ENCODE measurements at places on chromosomes 5 and 9. TPM values are rescaled to one million over a fixed set of nuclear protein-coding genes. Genes with fewer than 3 reads are reported as not detected.

The MORN5 gene
- total RNA-seq = 34.1 TPM

GRCh38 chr9:73753171-73753570 lies 601.5 kb downstream of the ANXA1 start:
- H3K4me3 ChIP-seq = no peak overlapping the region
- H3K27ac ChIP-seq = no peak overlapping the region
- no peaks in the 10 kb centered on the region for H3K27me3 ChIP-seq
- H3K4me1 ChIP-seq = no peaks in the 10 kb centered on the region

DNA sequence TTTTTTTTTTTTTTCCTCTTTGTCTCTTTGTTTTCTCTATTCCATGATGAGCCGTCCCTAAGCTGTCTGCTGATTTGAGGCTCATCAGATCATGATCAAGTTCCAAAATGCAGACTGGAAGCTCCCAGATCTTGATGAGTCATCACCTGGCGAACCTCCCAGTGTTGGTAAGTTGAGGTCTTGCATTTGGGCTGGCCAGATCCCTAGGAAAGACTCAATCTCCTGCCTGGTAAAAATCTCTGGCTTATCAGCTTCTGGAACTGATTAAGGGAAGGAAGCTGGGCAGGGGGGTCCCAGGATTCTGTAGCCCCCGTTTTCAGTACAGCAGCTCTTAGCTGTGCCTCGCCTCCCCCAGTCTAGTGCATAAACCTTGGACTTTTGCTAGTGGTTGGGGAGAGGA lies 69.0 kb downstream of the TSPAN17 start:
- no peaks in the 10 kb centered on the region for H3K36me3 ChIP-seq
- no peak overlapping the region for H3K27ac ChIP-seq
- no peaks in the 10 kb centered on the region for H3K4me1 ChIP-seq
- no peak overlapping the region for H3K4me3 ChIP-seq
- DNase-seq = no peak

The ABHD17B gene
- total RNA-seq = 12.4 TPM

DNA sequence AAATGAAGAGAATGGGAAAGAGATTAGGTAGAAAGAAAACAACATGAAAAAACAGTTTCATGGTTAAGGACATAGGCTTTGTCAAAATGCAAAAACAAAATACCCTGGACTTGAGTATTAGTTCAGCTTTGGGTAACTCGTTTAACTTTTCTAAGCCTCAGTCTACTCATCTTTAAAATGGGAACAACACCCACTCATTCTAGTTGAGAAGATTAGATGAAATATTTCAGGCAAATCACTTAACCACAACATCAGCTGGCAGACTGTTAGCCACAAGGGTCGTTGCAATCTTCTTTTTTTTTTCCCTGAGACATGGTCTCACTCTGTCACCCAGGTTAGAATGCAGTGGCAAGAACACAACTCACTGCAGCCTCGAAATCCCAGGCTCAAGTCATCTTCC lies 185.6 kb downstream of the DCP2 start:
- no peak overlapping the region for H3K27ac ChIP-seq
- H3K4me1 ChIP-seq = no peaks in the 10 kb centered on the region
- H3K27me3 ChIP-seq = no peaks in the 10 kb centered on the region
- no peak overlapping the region for H3K4me3 ChIP-seq

DNA sequence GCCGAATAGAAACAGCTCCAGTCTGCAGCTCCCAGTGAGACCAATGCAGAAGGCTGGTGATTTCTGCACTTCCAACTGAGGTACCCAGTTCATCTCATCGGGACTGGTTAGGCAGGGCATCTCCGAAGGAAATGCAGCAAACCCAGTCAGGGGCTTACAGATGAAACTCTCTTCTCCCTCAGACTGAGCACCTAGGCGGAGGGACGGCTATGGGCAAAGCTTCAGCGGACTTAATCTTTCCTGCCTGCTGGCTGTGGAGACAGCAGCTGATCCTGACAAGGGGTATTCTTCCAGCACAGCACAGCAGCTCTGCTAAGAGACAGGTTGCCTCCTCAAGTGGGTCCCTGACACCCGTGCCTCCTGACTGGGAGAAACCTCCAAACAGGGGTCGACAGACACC lies 330.9 kb downstream of the DNAH5 start:
- no peaks in the 10 kb centered on the region for H3K4me1 ChIP-seq
- no peak for DNase-seq
- no peaks in the 10 kb centered on the region for H3K27me3 ChIP-seq
- no peak overlapping the region for H3K4me3 ChIP-seq

The STXBP1 gene
- 97.2 TPM for total RNA-seq

The C9orf153 gene
- total RNA-seq = not detected

GRCh38 chr5:150647275-150648251 lies 7.1 kb downstream of the SYNPO start:
- H3K4me1 ChIP-seq = peaks cover 34% of the 10 kb centered on the region
- H3K27ac ChIP-seq = peak overlapping the region; percentile 38
- H3K4me3 ChIP-seq = no peak overlapping the region

The TAF11L2 gene
- total RNA-seq = not detected

The PTGES gene
- 3.5 TPM for total RNA-seq

GRCh38 chr5:157214861-157215513 lies 34.3 kb downstream of the ITK start:
- no peak for DNase-seq
- no peak overlapping the region for H3K27ac ChIP-seq
- no peaks in the 10 kb centered on the region for H3K36me3 ChIP-seq
- H3K27me3 ChIP-seq = no peaks in the 10 kb centered on the region

The PFN3 gene
- total RNA-seq = not detected

The ZBTB43 gene
- total RNA-seq = 7.8 TPM

- H3K36me3 ChIP-seq = no peaks in the 10 kb centered on the region
- no peaks in the 10 kb centered on the region for H3K27me3 ChIP-seq
- H3K4me3 ChIP-seq = no peak overlapping the region
- no peak overlapping the region for H3K27ac ChIP-seq
Observed at GRCh38 chr9:112295174-112295573, 38.2 kb downstream of the PTBP3 start.

- no peaks in the 10 kb centered on the region for H3K27me3 ChIP-seq
- no peak overlapping the region for H3K4me3 ChIP-seq
- H3K4me1 ChIP-seq = peaks cover 15% of the 10 kb centered on the region
- peaks cover 15% of the 10 kb centered on the region for H3K36me3 ChIP-seq
- H3K27ac ChIP-seq = no peak overlapping the region
Observed at GRCh38 chr9:137582286-137582860, 3.6 kb upstream of the DPH7 start.

GRCh38 chr5:111106320-111106948 lies 14.3 kb downstream of the WDR36 start:
- H3K4me3 ChIP-seq = no peak overlapping the region
- no peaks in the 10 kb centered on the region for H3K4me1 ChIP-seq
- peaks cover 30% of the 10 kb centered on the region for H3K36me3 ChIP-seq
- no peaks in the 10 kb centered on the region for H3K27me3 ChIP-seq

The NR5A1 gene
- total RNA-seq = not detected

DNA sequence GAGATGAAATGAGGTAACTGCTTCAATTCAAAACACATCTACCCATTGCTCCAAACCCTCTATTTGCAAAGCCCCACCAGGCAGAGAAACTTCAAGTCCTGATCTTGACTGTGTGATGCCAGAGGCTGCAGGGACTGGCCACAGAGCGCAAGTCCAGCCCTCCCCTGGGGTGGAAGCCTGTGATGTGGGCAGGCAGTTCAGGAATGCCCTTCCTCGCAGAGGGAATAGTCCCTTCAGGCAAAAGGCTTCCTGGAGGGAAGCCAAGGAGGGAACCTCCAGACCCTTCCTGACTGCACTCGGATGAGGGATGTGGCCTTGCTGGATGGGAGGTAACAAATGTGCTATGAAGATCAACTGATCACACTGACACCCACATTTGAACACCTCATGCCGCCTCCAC lies 131.2 kb downstream of the SLIT3 start:
- H3K27ac ChIP-seq = no peak overlapping the region
- H3K27me3 ChIP-seq = no peaks in the 10 kb centered on the region
- DNase-seq = no peak
- H3K4me3 ChIP-seq = no peak overlapping the region

DNA sequence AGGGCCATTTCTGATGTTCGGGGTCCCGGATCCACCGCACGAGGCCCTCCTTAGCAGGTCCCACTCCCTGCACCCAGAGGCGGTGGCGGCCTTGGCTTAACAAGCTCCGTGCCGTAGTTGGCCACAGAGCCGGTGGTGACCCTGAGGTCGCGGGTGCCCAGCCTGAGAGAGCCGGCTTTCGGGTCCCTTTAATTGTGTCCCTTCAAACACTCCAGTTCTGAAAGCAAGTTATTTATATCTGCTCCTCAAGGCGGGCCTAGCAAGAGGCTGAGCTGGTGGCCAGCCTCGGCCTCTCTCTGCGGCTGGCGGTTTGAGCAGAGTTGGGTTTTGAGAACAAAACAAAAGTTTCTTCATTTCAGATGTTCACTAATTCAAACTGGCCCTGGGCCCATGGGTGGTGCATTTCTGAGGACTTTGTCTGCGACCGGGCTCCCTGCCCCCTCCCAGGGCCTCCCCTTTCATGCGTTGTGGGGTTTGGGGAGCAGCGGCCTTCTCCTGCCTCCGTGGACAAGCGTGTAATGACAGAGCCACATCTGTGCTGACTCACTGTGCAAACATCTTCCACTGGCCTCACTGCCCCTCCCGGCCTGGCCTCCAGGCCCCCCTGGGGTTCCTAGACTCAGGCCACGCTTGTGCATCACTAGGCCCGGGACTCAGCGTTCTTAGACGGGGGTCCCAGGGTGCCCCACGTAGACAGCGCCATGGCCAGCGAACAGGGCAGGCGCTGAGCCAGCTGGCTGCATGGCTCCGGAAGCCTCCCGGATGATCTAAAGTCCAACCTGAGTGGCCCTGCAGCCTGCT lies 49.4 kb upstream of the COL5A1 start:
- peak; percentile 69 for DNase-seq
- H3K36me3 ChIP-seq = no peaks in the 10 kb centered on the region
- H3K27ac ChIP-seq = peak overlapping the region; percentile 54
- H3K27me3 ChIP-seq = no peaks in the 10 kb centered on the region
- no peak overlapping the region for H3K4me3 ChIP-seq

The SLC1A3 gene
- 23.6 TPM for total RNA-seq

The FGFR4 gene
- 6.6 TPM for total RNA-seq

The KCTD16 gene
- total RNA-seq = 0.28 TPM

GRCh38 chr9:101372327-101373118 lies 12.3 kb downstream of the BAAT start:
- H3K27ac ChIP-seq = no peak overlapping the region
- no peak overlapping the region for H3K4me3 ChIP-seq
- no peaks in the 10 kb centered on the region for H3K36me3 ChIP-seq
- no peaks in the 10 kb centered on the region for H3K4me1 ChIP-seq

DNA sequence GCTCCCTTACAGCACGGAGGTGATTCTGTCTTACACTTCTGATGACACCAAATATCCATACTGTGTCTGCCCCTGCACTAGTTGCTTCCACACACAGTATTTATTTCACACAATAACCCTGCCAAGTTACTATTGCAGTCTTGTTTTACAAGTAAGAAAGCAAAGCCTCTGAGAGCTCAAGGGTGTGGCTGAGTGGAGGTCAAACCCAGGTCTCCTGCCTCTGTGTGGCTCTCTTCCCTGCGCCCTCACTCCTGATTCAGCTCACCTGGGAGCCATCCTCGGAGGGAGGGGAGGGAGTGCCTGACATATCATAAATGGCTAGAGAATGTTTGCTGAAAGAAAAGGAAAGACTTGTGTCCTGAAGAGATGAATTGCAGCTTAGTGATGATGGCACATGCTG lies 41.0 kb downstream of the MVB12B start:
- no peak for DNase-seq
- H3K4me1 ChIP-seq = peaks cover 31% of the 10 kb centered on the region
- no peaks in the 10 kb centered on the region for H3K27me3 ChIP-seq

DNA sequence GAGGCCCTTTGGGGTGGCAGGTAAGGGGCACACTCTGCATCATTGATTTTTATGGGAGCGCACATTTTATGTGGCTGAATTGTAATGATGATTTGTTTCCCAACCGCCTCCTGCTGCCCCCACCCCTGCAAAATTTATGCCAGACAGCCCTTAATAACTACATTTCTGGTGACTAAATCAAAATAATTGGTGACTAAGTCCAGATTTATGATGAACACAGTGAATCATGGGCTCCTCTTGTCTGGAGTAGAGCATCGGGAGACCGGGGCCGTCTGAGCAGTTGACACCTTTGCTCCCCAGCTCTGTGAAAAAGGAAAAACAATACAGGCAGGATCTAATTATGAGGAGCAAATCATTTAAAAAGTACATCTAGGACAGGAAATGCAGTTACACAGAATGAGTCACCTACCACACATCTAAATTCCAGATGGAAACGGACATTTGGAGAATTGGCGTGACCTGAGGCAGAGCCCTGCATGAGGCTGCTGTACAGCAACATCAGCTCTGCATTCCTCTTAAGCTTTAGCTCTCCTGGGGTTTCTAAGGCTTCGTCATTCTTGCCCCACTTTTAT lies 58.9 kb downstream of the DOCK2 start:
- H3K36me3 ChIP-seq = no peaks in the 10 kb centered on the region
- no peak for DNase-seq
- no peak overlapping the region for H3K4me3 ChIP-seq
- no peaks in the 10 kb centered on the region for H3K27me3 ChIP-seq

DNA sequence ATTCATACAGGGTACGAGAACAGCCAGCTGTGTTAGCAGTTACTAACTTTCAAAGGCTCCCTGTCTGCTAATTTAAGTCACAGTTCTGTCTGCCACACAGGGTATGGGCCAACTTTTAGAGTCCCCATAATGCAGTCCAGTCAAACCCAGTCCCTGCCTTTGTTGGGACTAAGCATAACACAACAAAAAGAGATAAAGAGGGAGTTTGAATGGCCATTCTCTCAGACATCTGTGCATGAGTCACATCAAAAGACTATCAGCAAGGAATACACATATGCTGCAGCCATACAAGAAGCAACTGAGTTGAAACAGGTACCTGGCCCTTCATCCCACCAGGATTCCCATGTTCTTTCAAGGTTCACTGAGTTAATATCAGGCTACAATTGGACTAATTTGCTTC lies 744.5 kb upstream of the C9orf72 start:
- no peaks in the 10 kb centered on the region for H3K27me3 ChIP-seq
- H3K36me3 ChIP-seq = no peaks in the 10 kb centered on the region
- H3K4me3 ChIP-seq = no peak overlapping the region
- no peak overlapping the region for H3K27ac ChIP-seq

The GNA14 gene
- total RNA-seq = 5.0 TPM

DNA sequence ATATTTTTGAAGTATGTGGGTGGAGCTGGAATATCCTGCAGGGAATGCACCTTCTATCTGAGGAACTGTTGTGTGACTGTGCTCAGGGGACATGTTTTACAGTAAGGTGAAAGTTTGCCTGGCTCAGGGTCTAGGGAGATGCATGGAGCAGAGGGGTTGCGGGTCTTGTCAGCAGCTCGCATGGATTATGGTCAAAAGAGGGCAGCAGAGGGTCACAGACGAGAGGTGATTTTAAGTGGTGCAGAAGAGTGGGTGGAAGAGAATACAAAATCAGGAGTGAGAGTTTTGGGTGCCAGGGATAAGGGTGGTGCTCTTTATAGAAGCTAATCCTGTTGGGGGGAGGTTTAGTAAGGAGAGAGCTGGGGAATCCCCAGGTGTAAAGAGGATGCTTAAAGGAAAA lies 53.5 kb upstream of the GRIN3A start:
- H3K27me3 ChIP-seq = no peaks in the 10 kb centered on the region
- no peaks in the 10 kb centered on the region for H3K4me1 ChIP-seq
- no peaks in the 10 kb centered on the region for H3K36me3 ChIP-seq
- no peak overlapping the region for H3K4me3 ChIP-seq
- no peak overlapping the region for H3K27ac ChIP-seq
